ENCODE measurements at places on chromosomes 13 and 19.

- no peak for DNase-seq
These were observed 52.9 kb downstream of the MBNL2 start for GRCh38 chr13:97274829-97275649.

- peak; percentile 62 for DNase-seq
These were observed 367 bp downstream of the MFSD12 start for GRCh38 chr19:3556978-3557460.

- no peak for DNase-seq
These were observed 6.1 kb downstream of the CDX2 start for GRCh38 chr13:27962982-27963381.

DNA sequence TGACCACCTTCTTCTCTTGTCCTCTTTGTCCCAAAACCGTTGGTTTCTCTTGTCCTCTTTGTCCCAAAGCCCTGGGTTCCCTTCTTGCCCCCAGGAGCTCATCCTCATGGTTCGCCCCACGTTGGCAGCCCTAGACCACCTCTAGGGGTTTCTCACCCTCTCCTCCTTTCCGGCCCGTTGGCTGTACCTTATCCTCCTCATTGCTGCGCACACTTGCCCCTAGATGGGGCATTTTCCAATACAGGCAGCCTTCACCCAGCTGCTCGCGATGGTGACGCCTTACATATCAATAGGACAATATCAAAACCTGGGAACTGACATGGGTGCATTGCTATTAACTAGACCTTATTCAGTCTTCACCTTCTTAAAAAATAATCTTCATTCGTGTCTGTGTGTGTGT, 86.5 kb downstream of the IPO5 start:
- no peak for DNase-seq

DNA sequence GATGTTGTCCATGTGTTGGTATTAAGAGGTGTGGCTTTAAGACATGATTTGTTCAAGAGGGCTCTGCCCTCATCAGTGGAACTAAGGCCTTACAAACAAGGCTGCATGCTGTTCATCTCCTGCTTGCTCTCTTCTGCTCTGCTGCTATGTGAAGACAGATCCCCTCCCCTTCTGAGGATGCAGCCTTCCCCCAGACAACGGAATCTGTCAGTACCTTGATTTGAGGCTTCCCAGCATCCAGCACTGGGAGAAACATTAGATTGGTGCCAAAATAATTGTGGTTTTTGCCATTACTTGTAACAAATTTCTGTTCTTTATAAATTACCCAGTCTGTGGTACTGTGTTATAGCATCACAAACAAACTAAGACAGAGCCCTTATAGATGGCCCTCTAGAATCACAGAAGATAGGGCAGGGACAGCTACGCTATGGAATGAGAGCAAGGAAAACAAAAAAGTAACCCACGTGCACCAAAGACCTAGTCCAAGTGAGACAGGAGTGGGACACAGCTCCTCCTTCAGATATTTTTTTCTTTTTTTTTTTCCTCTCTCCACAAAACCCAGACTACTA, 151.5 kb upstream of the RXFP2 start:
- no peak for DNase-seq

GRCh38 chr13:41199526-41199925, 5.2 kb upstream of the KBTBD7 start:
- no peak for DNase-seq

- peak; percentile 2 for DNase-seq
These were observed 58.3 kb downstream of the DOCK9 start for GRCh38 chr13:98919566-98919965.

DNA sequence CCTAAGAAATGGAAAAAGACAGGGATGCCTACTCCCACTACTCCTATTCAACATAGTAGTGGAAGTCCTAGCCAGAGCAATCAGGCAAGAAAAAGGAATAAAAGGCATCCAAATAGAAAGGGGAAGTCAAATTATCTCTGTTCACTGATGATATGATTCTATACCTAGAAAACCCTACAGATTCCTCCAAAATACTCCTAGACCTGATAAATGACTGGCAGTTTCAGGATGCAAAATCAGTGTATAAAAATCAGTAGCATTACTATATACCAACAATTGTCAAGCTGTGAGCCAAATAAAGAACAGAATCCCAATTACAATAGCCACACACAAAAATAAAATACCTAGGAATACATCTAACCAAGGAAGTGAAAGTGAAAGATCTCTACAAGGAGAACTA, 1.3 kb upstream of the GPR42 start:
- no peak for DNase-seq

DNA sequence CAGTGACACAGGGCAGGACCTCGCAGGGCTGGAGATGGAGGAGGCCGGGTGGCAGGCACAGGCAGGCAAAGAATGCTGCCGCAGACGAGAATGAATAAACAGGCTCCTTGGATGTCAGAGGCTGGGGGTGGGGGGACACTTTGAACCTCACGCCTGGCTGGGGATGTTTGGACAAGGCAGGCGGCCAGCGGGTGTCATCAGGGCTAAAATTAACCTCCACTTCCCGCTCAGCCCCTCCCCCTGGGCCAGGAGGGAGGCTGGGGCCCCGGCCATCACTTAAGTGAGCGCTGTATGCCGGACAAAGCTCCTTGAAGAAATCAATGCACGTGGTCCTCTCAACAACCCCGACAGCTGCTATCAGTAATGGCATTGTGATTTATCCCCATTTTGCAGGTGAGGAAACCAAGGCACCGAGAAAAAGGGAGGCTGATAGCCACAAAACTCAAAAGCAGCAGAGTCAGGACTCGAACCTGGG, 10.3 kb upstream of the FUT5 start:
- no peak for DNase-seq

DNA sequence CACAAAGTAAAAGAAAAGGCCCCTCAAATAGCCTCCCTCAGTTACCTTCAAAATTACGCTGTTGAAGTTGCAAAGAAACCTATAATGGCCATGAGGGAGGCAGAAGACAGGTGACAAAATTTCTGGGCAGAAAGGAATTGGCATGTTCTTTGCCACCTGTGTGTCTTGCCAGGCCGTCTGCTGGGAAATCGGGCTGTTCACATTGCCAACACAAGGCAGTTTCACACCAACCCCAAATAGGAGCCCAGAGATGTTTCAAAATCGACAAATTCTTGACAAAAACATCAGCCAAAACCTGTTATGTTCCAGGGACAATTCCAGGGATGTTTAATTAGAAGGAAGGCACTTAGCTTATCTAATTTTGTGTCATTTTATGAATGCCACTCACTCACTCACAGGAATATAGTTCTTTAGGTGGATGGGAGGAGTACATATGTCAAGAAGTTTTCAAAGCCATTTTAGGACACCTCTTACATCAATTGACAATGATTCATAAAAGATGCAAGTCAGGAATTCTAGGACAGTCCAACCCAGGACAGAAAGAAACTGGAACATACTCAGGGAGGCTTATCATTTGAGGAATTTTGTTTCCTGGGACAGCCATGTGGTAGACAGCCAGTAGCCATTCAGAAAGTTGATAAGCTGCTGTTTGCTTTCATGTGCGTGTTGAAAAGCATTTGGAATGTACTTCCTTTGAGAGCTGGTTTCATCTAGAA, 164.5 kb downstream of the RGCC start:
- DNase-seq, result no peak

DNA sequence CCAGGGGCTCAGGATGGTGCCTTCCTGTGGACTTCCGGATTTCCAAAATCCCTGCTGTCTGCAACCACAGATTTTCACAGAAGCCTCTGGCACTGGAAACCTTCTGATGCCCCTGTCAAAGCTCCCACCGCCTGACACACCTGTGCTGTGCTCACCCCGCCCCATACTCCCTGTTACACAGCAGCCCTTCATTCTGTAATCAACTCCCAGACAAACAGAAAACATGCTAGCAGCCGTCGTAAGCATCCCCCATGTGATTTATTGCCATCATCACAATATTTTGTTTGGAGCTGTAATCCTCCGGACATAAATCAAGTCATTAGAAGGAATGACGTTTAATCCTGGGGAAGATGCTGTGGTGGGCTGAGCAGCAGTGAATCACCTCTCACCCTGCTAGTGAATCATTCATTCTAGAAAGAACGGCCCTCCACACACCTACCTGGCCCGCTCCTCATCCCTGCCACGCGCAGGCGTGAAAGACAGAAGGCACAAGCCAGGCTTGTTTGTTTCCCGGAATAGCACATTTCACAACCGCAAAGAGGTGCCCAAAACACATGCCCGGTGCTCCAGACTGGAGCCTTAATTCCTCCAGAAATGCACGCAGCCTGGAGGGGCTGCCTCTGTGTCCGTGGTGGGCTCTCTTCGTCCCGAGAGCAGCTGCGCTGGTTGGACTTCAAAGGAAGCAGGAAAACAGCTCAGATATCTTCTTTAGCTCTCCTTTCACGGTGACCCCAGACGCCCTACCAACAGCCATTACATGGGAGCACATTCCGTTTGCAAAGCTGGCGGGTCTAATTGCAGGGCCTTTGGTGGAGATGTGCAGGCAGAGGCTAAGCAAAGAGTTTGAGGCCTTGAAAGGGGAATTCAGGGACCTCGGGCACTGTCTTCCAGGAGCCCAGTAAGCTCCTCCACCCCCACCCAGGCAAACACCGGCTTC, 41.3 kb upstream of the KCTD15 start:
- no peak for DNase-seq

DNA sequence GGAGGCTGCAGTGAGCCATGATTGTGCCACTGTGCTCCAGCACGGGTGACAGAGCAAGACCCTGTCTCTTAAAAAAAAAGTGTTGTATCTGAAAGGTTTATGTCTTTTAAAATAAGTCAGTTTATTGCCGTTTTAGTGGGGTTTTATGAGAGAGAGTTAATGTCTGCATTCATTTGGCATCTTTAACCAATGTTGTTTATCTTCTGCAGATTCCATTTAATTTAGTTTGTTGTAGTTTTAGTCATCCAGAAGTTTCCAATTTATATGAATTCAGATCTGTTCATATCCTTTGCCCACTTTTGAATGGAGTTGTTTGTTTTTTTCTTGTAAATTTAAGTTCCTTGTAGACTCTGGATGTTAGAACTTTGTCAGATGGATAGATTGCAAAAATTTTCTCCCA, 36.7 kb upstream of the LPAR6 start:
- DNase-seq, result no peak

DNA sequence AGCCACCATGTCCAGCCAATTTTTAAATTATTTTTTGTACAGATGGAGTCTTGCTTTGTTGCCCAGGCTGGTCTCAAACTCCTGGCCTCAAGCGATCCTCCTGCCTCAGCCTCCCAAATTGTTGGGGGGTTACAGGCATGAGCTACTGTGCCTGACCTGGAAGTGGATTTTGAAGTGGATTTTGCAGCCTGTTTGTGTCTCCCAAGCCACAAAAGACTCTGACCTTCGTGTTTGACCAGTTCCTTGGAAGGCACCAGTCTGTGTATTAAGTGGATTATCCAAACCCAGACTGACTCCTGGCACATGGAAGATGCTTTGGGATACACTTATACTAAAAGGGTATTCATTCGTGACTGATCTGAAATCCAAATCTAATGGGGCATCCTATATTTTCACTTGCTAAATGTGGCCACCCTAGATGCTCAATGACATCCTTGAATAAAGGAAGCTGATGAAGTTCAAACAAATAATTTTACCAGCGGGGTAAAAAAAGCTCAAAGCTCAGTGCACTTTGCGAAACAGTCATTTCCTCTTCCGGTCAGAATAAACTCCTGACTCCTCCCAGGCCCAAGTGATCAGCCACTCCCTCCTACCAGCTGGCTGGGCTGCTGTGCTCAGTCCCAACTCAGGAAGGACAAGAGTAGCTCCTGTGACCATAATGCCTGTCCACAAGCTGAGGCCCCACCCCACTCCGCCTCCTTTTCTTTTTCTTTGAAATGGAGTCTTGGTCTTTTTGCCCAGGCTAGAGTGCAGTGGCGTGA, 32.6 kb upstream of the GATAD2A start:
- peak; percentile 69 for DNase-seq

DNA sequence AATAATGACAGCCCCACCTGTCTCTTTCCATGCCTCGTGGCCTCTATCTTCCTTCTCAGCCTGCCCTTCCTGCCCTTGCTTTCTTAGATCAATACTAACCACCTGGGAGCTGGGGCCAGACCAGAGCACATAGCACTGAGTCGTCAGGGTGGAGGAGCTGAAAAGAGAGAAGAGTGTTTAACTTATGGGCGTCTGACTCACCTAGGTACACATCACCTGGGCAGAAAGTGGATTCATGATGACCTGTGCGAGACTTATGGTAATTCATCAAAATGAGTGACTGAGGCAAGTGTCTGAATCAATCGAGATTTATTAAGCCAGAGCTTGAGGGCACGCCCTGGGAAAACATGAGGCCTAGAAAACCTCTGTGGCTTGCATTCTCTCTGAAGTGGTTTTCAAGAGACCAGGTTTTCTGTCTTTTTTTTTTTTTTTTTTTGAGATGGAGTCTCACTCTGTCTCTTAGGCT, 19.2 kb downstream of the CEACAM6 start:
- DNase-seq, result peak; percentile 74

DNA sequence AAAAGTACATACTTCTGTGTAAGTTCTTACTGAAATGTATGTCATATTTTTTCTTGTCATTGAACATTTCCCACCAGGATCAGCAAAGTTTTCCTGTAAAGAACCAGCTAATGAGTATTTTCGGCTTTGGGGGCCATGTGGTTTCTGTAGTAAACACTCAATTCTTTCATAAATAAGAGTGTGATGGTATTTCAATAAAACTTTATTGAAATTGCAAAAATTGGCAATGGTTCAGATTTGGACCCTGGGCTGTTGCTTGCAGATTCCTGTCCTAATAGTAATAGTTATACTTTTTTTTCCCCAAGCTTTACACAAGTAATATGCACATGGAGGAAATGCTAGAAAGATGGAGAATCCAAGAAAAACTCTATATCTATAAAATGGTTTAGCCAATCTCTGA, 83.7 kb downstream of the ZNF536 start:
- DNase-seq, result no peak

- DNase-seq, result no peak
These were observed 261.7 kb downstream of the LHFPL6 start for GRCh38 chr13:39341251-39341650.

- DNase-seq, result no peak
These were observed 8.3 kb downstream of the LSM7 start for GRCh38 chr19:2320049-2320448.

GRCh38 chr13:102729560-102730270, 34.9 kb upstream of the METTL21C start:
- DNase-seq, result no peak

GRCh38 chr19:13016245-13016627, 21.0 kb downstream of the NFIX start:
- no peak for DNase-seq

- no peak for DNase-seq
These were observed 431.9 kb downstream of the COG6 start for GRCh38 chr13:40087091-40088002.

- no peak for DNase-seq
These were observed 2.0 kb downstream of the ZNF823 start for GRCh38 chr19:11736696-11737095.

DNA sequence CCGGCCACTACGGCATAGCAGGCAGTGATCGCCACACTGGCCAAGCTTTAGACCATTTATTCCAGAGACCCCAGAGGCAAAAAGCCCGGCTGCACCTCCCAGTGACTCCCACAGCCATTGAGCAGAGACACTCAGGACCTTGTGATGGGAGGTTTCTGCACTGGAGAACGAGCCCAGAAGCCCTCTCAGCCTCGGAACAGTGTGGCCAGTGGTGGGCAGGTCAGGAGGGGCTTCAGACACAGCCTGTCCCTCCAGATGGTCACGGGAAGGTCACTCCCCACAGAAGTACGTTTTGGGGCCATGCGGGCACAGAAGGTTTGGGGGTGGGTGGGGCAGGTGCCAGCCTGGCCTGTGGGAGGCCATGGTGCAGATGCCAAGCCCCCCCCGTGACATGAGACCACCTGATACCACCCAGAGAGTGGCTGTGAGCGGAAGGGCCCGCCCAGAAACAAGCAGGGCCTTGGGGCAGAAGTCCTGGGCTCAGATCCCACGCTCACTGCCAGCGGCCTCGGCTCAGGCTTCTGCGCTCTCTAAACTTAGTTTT, 599 bp upstream of the F10 start:
- no peak for DNase-seq

GRCh38 chr19:4061178-4061682, 5.5 kb downstream of the ZBTB7A start:
- DNase-seq, result no peak
